ENCODE measurements at places on chromosomes 6 and 20.

DNA sequence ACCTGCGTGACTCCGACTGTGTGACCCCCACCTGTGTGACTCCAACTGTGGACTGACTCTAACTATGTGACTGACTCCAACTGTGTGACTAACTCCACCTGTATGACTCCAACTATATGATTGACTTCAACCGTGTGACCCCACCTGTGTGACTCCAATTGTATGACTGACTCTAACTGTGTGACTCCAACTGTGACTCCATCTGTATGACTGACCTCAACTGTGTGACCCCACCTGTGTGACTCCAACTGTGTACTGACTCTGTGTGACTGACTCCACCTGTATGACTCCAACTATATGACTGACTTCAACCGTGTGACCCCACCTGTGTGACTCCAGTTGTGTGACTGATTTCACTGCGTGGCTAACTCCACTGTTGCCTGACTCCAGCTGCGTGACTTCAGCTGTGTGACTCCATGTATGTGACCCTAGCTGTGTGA, 38.6 kb downstream of the SYNJ2 start:
- H3K36me3 ChIP-seq = peaks cover 31% of the 10 kb centered on the region
- H3K4me3 ChIP-seq = no peak overlapping the region
- DNase-seq = no peak
- no peaks in the 10 kb centered on the region for H3K27me3 ChIP-seq
- H3K27ac ChIP-seq = no peak overlapping the region

- H3K4me1 ChIP-seq = no peaks in the 10 kb centered on the region
- no peaks in the 10 kb centered on the region for H3K36me3 ChIP-seq
- DNase-seq = no peak
- H3K27ac ChIP-seq = no peak overlapping the region
- no peaks in the 10 kb centered on the region for H3K27me3 ChIP-seq
Measured at GRCh38 chr6:169363590-169363989, 109.9 kb upstream of the THBS2 start.

- no peak for DNase-seq
- H3K27ac ChIP-seq = no peak overlapping the region
- H3K36me3 ChIP-seq = no peaks in the 10 kb centered on the region
- H3K4me3 ChIP-seq = no peak overlapping the region
Measured at GRCh38 chr20:18988701-18989100, 175.1 kb downstream of the SCP2D1 start.

DNA sequence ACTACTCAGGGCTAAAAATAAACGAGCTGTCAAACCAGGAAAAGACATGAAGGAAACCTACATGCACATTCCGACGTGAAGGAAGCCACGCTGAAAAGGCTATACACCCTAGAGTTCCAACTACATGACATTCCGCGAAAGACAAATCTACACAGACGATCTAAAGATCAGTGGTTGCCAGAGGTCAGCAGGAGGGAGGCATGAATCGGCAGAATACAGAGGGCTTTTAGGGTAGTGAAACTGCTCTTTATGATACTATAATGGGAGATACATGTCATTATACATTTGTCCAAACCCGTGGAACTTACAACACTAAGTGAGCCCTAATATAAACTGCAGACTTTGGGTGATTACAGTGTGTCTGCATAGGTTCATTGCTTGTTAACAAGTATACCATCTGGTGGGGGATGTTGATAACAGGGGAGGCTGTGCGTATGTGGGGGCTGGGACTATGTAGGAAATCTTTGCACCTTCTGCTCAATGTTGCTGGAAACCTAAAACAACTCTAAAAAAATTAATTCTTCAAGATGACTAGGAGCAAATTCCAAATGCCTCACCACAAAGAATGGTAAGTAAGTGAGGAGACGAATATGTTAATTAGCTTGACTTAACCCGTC, 132.2 kb upstream of the CDH4 start:
- no peaks in the 10 kb centered on the region for H3K4me1 ChIP-seq
- peaks cover 2% of the 10 kb centered on the region for H3K27me3 ChIP-seq

DNA sequence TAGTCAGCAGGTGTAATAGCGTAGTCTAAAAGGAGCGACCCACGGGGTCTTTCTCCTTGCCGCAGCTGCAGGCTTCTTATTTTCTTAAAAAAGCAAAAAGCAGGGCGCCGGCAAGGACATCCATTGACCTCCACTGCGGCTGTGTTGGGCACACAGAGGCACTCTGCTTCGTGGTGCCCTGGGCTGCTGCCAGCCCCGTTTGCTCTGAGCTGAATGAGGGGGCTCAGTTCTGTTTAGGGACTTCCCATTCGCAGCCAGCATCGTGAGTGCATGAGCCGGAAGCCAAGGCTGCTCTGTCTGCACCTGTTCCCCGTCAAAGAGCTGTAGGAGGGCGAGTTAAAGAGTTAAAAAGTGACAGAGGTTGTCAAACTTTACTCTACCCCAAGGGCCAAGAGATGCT, 1.7 kb upstream of the SLC22A2 start:
- no peak for DNase-seq
- no peaks in the 10 kb centered on the region for H3K36me3 ChIP-seq
- no peaks in the 10 kb centered on the region for H3K27me3 ChIP-seq
- H3K27ac ChIP-seq = no peak overlapping the region
- H3K4me3 ChIP-seq = no peak overlapping the region

DNA sequence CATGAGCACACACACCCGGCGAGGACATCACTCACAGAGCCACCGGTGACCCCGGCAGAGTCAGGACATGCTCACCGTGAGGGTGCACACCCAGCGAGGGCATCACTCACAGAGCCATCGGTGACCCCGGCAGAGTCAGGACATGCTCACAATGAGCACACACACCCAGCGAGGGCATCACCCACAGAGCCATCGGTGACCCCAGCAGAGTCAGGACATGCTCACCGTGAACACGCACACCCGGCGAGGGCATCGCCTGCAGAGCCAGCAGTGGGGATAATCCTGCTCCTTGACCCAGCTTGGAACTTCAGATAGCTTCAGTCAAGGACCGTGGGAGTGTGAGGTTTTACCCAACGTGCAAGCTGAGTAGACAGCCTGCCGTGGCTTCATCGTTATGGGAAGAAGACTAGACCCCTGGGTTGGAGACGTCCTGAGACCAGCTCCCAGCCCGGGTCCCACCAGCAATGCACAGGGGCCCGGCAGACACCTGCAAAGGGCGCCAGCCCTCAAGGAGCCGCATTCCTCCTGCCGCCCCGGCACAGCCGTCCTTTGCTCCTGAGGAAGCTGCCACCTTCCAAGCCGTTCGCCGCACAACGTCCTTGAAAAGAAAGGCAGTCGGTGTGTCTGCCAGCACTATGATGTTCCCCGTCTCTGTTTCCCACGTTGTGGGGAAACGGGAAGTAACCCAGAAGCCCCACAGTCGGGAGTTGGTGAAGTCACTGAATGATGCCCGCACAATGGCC, 192.3 kb downstream of the DLL1 start:
- no peaks in the 10 kb centered on the region for H3K27me3 ChIP-seq
- H3K36me3 ChIP-seq = no peaks in the 10 kb centered on the region
- H3K4me1 ChIP-seq = no peaks in the 10 kb centered on the region
- no peak overlapping the region for H3K27ac ChIP-seq

- peaks cover 4% of the 10 kb centered on the region for H3K27me3 ChIP-seq
- H3K27ac ChIP-seq = no peak overlapping the region
- H3K4me3 ChIP-seq = no peak overlapping the region
- no peaks in the 10 kb centered on the region for H3K36me3 ChIP-seq
Measured at GRCh38 chr6:87944541-87944954, 103.1 kb upstream of the SPACA1 start.

DNA sequence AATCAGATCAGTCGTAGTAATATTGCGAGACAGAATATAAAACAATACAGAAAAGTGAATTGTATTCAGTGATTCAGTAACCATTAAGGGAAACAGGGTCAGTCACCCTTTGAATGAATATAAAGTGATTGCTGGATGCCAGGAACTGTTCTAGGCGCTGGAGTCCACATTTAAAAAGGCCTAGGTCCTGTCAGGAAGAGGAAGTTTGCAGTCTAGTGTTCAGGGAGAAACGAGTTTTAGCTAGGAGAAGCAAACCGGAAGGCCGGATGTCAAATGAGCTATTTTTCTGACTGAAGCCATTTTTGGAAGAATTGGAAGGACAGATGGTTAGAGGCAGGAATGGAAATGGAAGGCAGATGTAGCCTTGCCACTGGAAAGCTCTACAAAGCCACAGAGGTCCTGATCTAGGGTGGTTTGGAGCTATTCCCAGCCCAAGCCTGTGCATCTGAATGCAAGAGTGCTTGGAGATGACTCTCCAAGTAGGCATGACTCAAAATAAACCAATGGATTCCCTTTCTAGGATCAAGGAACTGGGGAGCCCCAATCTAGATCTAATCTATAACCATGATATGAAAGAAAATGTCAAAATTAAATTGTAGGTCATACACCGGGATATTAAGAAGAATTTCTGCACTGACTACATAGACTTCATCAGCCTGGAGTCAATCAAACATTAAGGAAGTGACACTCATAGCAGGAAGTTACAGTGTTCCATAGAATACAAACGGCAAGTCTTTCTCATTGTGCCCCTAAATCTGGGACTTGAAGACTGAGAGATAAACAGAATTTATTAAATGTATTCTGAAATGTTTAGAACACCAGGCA, 36.8 kb upstream of the CDKAL1 start:
- no peak for DNase-seq
- no peaks in the 10 kb centered on the region for H3K27me3 ChIP-seq
- no peak overlapping the region for H3K27ac ChIP-seq
- no peak overlapping the region for H3K4me3 ChIP-seq
- no peaks in the 10 kb centered on the region for H3K4me1 ChIP-seq

GRCh38 chr20:20395903-20396568, 28.1 kb downstream of the INSM1 start:
- DNase-seq = no peak
- H3K4me1 ChIP-seq = no peaks in the 10 kb centered on the region
- H3K4me3 ChIP-seq = no peak overlapping the region
- H3K27ac ChIP-seq = no peak overlapping the region
- H3K36me3 ChIP-seq = peaks cover 5% of the 10 kb centered on the region

- H3K27ac ChIP-seq = no peak overlapping the region
- H3K27me3 ChIP-seq = peaks cover 3% of the 10 kb centered on the region
- no peak for DNase-seq
- H3K36me3 ChIP-seq = no peaks in the 10 kb centered on the region
- H3K4me1 ChIP-seq = no peaks in the 10 kb centered on the region
Measured at GRCh38 chr6:133767357-133767970, 121.4 kb upstream of the TCF21 start.

DNA sequence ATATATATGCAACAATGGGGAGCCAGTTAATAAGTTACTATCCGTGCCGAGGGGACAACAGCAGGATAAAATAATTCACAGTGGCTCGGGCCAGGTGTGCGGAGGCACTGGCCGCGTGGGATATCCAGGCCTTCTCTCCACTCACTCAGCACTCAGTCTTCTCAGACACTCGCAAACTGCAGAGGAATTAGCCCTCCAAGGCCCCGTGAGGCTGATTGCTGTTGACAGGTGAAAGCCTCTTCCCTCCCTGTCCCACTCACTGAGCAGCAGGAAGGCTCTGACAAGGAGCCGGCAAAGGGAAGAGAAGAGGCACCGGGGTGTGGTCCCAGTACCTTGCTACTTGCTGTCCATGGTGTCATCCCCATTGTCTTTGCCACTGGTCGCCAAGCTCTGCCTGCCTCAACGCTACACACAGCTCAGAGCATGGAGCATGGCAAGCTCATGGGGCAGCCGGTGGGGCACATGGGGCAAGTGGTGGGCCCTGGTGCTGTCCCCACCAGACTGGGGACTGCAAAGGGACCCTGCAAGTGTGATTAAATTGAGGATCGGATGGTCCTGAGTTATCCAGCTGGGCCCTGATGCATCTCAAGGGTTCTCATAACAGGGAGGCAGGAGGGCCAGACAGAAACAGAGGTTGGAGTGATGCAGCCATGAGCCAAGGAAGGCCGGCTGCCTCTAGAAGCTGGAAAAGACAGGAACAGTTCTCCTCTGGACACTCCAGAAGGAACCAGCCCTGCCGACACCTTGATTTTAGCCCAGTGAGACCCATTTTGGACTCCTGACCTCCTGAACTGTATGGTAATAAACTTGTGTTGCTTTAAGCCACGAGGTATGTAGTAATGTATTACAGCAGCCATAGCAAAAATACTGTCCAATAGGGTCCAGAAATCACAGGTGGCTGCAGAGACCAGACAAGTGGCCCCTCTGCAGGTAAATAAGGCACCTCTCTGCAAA, 119.7 kb downstream of the PSMB1 start:
- no peaks in the 10 kb centered on the region for H3K36me3 ChIP-seq
- H3K27ac ChIP-seq = no peak overlapping the region
- H3K4me1 ChIP-seq = peaks cover 4% of the 10 kb centered on the region

DNA sequence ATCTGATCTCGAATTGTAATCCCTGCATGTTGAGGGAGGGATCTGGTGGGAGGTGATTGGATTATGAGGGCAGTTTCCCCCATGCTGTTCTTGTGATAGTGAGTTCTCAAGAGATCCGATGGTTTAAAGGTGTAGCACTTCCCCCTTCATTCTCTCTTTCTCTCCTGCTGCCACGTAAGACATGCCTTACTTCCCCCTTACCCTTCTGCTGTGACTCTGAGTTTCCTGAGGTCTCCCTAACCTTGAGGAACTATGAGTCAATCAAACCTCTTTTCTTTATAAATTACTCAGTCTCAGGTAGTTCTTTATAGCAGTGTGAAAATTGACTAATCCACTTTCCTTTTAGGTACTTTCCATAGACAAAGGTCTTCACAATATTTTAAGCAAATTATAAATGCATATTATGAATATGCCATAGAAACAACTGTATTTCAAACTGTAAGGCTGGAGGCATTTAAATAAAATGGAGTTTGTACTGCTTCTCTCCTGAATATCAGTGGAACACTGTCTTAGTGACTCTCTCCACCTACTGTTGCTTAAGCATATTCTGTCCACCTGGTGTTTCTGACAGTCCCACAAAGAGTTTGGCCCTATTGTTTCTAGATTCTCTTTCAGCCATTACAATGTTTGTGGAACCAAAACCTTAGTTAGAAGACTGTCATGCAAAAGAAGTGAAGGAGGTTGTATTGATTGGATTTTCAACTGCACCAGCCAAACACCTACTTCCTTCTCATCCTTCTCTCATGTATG, 24.3 kb upstream of the IL17A start:
- DNase-seq = no peak
- H3K4me1 ChIP-seq = no peaks in the 10 kb centered on the region
- peaks cover under 1% of the 10 kb centered on the region for H3K27me3 ChIP-seq
- no peaks in the 10 kb centered on the region for H3K36me3 ChIP-seq

- no peaks in the 10 kb centered on the region for H3K4me1 ChIP-seq
- H3K27me3 ChIP-seq = no peaks in the 10 kb centered on the region
- no peak overlapping the region for H3K27ac ChIP-seq
- H3K4me3 ChIP-seq = no peak overlapping the region
- no peak for DNase-seq
- no peaks in the 10 kb centered on the region for H3K36me3 ChIP-seq
Measured at GRCh38 chr6:13220266-13220665, 108.1 kb downstream of the TBC1D7 start.

GRCh38 chr20:63400486-63401210, 39.5 kb upstream of the CHRNA4 start:
- no peaks in the 10 kb centered on the region for H3K36me3 ChIP-seq
- no peak for DNase-seq
- H3K4me1 ChIP-seq = no peaks in the 10 kb centered on the region
- no peak overlapping the region for H3K27ac ChIP-seq
- H3K4me3 ChIP-seq = no peak overlapping the region
- H3K27me3 ChIP-seq = no peaks in the 10 kb centered on the region

GRCh38 chr6:11111769-11112437, 378 bp upstream of the ERVFRD-1 start:
- peaks cover 16% of the 10 kb centered on the region for H3K4me1 ChIP-seq
- H3K27me3 ChIP-seq = no peaks in the 10 kb centered on the region
- H3K36me3 ChIP-seq = no peaks in the 10 kb centered on the region

Measured in CD4-positive, alpha-beta T cell (primary cell).